ENCODE measurements at places on chromosomes 12 and 14. TPM values are rescaled to one million over a fixed set of nuclear protein-coding genes. Genes with fewer than 3 reads are reported as not detected.

Gene ERP27
- total RNA-seq = 0.35 TPM

Gene DAO
- not detected for total RNA-seq

DNA sequence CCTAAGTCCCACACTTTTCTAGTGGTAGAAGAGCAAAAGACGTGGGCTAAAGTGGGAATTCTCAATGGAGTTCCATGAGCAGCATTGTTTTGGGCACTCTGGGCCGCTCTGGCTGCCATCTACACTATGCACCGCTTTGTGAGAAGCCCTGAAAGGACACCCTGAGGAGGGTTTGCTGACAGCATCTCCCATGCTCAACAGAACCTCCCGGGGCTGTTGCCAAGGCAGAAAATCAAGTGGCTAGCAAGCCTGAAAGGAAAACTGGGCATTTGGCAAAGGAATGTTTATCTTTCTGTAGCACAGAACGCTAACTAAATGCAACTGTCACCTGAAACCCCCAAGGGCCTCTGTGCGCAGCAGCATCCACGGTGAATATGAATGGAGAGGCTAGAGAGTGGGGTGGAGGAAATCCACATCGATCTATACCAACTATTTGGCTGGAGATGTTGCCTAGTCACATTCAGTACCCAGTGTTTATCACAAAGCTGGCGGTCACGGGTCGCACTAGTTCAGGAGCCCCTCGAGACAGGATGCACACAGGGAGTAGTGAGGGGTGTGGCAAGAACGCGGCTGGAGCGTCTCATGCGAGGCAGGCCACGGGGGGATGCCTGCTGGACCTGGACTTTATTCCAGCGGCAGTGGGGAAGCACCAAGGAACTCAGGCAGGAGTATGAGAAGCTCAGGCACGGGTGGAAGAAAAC, 14.2 kb downstream of the APPL2 start:
- DNase-seq = no peak

- no peak for DNase-seq
Observed at GRCh38 chr12:132711080-132711843, 620 bp downstream of the PGAM5 start.

- no peak for DNase-seq
Observed at GRCh38 chr12:99067171-99067785, 422.2 kb downstream of the APAF1 start.

DNA sequence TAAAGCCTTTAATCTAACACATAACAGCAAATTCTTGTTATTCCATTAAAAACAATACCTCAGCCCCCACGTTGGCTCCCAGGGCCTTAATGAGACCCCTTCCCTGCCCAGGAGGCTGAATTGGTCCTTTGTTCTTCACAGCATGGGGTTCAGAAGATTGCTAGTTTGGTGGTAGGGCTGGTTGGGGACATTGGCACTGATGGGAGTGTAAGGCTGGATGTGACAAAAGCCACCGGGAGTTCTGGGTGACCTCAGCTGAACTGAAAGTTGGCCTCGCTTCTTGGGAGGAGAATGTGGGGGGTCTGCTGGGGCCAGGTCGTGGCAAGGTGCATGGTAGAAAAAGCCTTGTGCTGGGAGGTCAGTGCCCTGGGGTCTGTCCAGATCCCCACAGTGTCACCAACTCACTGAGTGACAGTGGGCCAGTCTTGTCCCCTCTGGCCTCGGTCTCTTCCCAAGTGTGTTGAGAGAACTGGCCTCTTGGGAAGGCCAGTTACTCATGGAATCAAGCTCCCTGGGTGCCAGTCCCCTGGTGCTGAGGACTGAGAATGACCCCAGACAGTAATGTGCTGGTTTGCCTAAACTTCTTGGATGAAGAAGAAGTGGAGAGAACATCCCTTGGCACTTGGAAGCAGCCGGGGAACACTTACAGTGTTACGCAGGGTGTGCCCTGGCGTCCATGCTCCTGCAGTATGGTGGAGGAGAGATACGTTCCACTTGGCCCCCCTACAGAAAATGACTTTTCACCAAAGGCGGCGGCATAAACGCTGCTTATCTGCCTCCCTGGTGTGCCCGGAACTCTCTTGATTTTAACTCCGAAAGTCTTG, 283.7 kb upstream of the RTL1 start:
- no peak for DNase-seq

DNA sequence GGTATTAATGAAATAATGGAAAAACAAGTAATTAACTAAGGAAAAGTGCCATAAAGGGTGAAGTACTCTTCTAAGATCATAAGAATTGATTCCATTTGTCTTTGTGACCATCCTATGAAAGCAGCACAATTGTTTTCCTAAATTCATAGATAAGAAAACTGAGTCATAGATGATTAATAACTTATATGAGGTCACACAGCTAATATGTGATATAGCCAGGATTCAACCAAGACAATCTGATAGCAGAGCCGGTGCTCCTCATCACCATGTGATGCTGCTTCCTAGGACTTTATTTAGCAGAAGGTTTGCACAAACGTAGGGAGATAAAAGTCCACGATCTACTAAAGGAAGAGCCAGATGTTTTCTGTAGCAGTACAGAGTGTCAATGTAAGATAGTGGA, 181.5 kb upstream of the SYT1 start:
- no peak for DNase-seq

Gene SIVA1
- total RNA-seq = 157 TPM

- no peak for DNase-seq
Observed at GRCh38 chr12:131313635-131314034, 359.9 kb downstream of the ADGRD1 start.

DNA sequence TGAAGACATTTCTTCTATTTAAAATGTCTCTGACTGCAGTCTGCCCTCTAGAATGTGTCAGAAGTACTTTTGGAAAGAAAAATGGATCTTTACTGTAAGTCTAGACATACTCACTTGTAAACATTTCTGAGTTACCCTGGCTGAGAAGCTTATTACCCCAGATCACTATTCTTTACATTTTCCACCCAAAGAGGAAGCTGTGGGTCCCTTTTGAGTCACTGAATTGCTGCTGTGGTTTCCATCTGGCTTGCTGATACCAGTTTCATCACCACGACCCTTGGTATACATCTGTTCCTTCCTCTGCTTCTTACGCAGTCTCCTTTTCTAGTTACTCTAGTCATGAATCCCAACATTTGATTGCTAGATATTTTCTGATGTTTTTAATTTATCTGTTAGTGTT, 20.2 kb upstream of the CLEC4D start:
- DNase-seq = peak; percentile 16

GRCh38 chr14:100702590-100702989, 24.1 kb upstream of the DLK1 start:
- DNase-seq = no peak

Gene TAC3
- not detected for total RNA-seq

DNA sequence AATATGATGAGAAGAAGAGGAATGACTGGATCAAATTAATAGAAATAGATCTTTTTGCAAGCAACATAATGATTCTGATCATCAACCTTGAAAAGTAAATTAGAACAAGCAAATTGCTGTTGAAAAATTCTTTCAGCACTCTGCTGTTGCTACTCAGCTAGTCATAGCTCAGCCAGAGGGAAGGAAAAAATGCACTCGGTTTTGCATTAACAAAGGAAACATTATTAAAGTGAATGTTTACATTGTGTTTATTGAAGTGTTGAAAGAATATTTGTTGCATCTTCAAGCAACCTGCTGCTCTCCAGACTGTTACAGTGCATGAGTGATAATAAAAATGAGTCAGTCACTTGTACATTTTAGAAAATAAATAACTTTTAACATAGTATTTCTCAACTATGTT, 26.5 kb downstream of the AP5M1 start:
- DNase-seq = no peak

DNA sequence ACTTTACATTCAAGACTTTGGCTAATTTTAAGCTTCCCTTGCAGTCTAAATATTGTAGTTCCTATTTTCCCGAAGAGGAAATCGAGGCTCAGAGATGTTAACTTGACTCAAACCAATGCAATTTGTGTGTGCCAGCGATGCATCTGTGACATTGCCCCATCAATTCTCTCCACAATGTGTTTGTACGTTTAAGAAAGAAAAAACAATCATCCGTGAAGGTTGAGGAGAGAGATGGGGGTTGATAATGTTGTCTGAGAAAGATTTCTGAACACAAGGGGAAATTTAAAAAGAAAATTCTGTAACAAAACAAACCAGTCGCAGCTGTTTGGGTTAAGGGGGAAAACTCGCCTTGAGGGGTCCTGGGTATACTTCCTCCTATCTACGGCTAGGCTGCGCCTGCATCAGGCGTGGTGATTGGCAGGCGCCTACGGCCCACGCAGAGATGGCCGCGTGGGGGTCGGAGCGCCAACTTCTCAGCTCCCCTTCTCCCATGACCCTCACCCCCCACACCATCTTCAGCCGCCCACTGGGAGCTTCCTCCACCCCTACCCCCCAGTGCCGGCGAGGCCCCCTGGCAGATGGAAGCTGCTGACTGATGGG, 12.3 kb downstream of the SIX1 start:
- DNase-seq = no peak

GRCh38 chr14:99190696-99191394, 81.2 kb downstream of the BCL11B start:
- DNase-seq = no peak

DNA sequence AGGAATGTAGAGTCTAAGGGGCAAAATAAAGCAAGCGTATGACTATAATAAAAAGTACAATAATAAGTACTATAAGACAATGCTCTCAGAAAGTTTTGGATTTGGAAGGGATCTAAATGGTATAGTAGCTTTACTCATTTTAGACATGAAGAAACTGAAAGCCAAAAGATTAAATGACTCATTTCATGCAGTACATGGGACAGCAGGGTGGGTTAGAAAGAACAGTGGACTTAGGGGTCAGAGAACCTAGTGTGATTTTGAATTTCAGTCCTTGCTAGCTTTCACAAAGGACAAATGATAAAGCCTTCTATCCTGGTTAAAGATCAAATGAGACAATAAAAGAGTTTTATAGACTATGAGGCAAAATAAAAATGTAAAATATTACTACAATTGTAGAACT, 6.8 kb upstream of the LEMD3 start:
- no peak for DNase-seq

DNA sequence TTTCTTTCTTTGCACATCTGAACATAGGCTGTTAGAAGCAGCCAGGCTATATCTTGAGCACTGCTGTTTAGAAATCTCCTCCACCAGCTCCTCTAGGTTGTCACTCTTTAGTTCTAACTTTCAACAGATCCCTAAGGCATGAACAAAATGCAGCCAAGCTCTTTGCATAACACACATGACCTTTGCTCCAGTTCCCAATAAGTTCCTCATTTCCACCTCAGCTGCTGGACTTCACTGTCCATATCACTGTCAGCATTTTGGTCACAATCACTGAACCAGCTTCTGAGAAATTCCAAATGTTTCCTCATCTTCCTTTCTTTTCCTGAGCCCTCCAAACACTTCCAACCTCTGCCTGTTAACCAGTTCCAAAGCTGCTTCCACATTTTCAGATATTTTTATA, 27.6 kb upstream of the C14orf132 start:
- no peak for DNase-seq

GRCh38 chr12:13094367-13094766, 9.1 kb downstream of the GSG1 start:
- DNase-seq = no peak

DNA sequence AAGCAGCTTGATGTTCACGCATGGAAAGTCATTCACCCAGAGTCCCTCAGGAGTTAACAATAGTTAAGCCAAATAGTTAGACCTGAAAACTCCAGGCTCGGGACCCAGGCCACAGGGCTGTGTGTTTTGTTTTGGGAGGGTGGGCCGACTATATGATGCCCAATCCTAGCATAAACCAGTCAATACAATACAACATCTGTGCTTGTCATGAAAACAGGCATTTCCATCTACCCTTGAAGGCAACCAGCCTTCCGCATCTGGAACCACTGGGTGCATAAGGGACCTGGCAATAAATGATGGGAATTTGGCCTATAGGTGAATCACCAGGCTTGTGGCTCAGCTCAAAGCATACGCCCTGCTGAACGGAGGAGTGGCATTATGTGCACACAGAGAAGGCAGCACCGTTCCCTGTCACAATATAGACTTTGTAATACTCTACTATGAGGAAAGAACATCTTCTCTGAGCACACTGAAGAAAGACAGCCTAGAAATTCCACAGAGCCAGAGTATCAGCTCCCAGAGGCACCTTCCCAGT, 91.0 kb upstream of the FOXN3 start:
- DNase-seq = no peak

Gene CD163L1
- total RNA-seq = 0.40 TPM

GRCh38 chr14:37194698-37195097, 3.0 kb upstream of the MIPOL1 start:
- DNase-seq = no peak

Gene TSHR
- total RNA-seq = 0.47 TPM

GRCh38 chr14:42927313-42927712, 1320.6 kb downstream of the LRFN5 start:
- no peak for DNase-seq

Gene GNS
- total RNA-seq = 17.2 TPM

DNA sequence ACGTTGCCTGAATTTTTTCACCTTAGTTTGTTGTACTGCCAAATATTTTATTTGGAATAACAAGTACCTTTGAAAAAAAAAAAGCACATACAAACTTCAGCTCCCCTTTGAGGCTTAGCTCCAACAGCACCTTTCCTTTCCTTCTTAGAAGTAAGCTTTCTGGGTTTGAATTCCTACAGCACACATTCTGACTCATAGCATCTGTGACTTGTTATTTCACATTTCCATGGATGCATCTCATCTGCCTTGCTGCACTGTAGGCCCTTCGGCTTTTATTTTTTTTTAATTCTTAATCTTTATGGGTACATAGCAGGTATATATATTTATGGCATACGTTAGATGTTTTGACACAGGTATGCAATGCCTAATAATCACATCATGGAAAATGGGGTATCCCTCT, 7.2 kb downstream of the LGALS3 start:
- DNase-seq = no peak

GRCh38 chr14:75229661-75230139, 48.9 kb upstream of the FOS start:
- no peak for DNase-seq

DNA sequence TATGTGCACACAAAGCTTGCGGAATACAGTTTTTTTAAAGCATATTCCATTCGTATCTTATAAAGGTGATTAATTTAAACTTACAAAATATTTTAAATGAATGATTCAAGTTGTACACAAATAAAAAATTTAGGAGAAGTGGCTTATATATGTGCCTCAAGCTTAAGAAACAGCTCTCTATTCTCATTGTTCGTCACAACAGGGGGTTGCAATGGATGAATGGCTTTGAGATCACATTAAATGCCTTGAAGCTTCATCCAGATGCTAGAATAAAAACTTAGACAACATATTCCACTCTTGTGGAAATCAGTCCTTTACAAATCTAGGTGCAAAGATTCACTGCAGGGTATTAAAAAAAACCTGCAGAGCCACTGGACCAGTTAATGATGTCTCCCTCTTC, 303.9 kb upstream of the LRFN5 start:
- no peak for DNase-seq

- DNase-seq = no peak
Observed at GRCh38 chr12:132530447-132530846, 40.5 kb downstream of the FBRSL1 start.

Gene DEPDC4
- 1.2 TPM for total RNA-seq

GRCh38 chr12:29053567-29053966, 95.5 kb upstream of the FAR2 start:
- no peak for DNase-seq

Gene TAS2R19
- 0.87 TPM for total RNA-seq

GRCh38 chr14:104933746-104934733, 9.4 kb downstream of the PLD4 start:
- DNase-seq = no peak

GRCh38 chr12:1488908-1489381, 105.4 kb downstream of the FBXL14 start:
- DNase-seq = no peak

- DNase-seq = peak; percentile 17
Observed at GRCh38 chr14:72892103-72892878, 1.6 kb downstream of the DPF3 start.

- peak; percentile 21 for DNase-seq
Observed at GRCh38 chr12:6950401-6950801, 755 bp upstream of the PTPN6 start.

Data from activated T-cell treated with anti-CD3 and anti-CD28 coated beads, Interleukin-2, amount 50 U/mL, for 4 hours (primary cell).